ENCODE measurements at places on chromosomes 2 and 18.

- peak; percentile 9 for DNase-seq
Measured at GRCh38 chr2:179751163-179751809, 110.1 kb downstream of the ZNF385B start.

GRCh38 chr2:163592954-163593622, 142.7 kb downstream of the FIGN start:
- DNase-seq: no peak

DNA sequence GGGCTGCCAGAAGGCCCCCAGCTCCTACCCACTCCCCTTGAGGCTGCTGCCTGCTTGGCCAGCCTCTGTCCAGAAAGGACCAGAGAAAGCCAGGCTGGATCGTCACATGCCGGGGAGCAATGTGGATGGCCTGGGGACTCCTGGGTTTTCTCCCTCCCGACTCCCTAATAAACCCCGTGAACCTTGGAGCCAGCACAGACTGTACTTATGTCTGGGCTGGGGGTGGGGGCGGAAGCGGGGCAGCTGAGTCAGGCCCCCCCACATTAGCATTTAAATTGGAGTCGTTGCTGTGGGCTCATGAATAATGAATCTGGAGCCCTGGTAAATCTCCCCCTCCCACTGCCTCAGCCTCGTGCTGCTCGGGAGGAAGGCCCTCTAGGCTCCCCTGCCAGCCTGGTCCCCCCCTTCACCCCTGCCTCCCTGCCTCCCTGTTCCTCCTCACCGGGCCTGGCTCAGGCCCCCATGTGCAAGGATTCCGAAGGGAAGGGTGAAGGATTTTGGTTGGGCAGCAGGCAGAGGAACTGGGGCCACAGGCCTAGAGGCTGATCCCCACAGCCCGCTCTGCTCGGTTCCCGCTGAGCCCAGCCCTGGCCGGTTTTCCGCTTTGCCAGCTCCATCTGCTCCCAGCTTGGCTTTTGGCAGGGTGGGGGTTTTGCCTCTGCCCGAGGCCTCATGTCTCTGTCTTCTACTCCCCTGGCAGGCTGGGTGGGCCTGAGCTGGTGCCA, 7.3 kb upstream of the ASIC4 start:
- no peak for DNase-seq

DNA sequence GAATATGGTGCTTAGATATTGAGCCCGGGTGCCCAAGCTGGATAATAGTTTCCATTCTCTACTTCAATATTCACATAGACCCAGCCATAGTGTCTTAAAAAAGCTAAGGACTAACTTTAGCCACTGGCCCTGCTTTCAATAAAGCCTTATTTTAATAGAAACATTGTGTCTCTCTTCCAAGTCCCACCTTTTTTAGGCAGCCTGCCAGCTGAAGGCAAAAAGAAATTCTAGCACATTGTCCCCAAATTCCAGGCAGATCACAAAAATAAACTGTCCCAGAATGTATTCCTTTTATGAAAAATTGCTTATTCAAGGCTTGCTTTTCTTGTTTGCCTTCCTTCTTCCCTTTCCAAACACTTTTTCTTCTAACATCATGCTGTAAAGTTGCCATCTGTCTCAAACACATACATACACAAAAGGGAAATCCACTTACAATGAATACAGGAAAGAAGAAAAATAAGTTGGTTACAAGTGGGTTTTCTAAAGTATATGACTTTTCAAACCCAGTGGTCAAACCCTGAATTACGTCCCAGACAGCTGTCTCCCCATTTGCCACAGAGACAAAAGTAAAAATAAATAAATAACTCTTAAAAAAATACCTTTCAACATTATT, 778.5 kb downstream of the BCL11A start:
- DNase-seq: no peak

GRCh38 chr2:24513281-24514071, 22.4 kb downstream of the NCOA1 start:
- no peak for DNase-seq

DNA sequence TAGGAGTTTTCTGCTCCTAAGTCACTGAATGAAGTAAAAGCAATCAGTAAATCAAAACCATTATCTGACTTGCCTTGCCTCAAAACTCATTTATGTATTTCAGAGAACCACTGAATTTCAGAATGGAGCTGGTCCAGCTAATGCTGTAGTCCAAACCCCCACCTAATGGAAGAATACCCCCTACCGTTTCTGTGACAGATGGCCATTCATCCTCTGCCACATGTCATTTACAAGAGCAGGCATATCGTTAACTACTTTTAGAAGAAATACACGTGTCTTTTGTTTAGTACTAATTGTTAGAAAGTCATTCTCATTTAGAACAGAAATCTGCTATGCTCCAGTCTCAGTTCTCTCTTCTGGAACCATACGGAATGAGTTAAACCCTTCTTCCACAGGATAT, 12.8 kb upstream of the GALNT5 start:
- DNase-seq: no peak

DNA sequence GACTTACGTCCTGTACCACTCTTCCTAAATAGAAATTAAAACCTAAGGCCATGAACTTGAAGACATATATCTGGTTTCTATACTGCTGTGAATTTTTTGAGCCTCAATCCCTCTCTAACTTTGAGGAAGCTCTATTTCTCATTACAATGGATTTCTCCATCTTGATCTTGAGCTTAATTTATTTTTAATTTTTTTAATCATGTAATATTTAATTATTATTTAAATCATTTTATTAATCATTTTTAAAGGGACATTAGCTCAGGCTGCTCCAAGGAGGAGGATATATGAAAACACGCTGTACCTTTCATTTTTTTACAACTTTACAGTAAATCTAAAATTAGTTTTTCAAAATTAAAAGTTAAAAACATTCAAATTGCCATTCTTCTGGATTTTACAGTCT, 540.5 kb downstream of the SATB2 start:
- no peak for DNase-seq

DNA sequence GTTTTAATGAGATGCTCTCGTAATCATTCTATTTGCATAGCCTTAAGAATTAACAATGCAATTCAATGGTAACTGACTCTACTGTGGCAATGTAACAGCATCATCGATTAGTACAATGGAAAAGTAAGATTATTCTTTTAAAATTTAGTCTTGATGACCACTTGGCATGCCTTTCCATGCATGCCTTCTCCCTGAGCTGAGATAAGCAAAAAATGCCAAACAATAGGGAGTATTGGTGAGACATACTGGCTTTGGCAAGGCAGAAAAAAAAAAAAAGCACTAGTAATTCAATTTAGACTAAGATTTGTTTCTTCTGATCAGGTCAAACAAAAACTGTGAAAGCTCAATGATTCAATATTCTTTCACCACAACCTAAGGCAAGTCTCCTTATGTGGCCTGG, 110.8 kb upstream of the TRIB2 start:
- DNase-seq: no peak

DNA sequence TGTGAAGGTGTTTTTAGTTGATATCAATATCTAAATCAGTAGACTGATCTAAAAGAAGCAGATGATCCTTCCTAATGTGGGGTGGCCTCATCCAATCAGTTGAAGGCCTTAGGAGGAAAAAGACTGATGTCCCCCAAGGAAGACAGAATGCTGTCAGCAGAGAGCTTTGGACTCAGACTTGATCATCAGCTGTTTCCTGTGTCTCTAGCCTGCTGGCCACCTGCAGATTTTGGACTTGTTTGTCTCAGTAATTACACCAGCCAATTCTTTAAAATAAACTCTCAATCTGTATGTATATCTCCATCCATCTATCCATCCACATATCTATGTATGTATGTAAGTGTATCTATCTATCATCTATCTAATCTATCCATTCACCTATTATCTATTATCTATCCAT, 301.3 kb downstream of the LPIN1 start:
- DNase-seq: no peak

- DNase-seq: no peak
Measured at GRCh38 chr2:95362486-95362885, 40.0 kb upstream of the FAHD2A start.

DNA sequence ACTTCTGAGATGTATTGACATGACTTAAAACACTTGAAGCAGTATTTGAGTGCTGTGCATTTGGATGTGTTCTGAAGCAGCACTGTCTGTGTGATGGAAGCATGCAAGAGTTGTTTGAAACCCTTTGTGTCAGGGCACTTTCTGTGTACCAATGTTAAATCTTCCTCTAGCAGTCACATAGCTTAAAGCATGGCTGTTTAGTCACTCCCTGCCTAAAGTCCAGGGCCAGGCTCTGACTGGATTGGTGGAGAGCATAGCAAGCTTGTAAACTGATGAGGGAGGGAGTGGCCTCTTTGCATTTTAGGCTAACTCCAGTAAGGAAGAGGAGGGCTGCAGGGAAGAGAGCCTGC, 73.5 kb downstream of the MYO1B start:
- peak; percentile 44 for DNase-seq

DNA sequence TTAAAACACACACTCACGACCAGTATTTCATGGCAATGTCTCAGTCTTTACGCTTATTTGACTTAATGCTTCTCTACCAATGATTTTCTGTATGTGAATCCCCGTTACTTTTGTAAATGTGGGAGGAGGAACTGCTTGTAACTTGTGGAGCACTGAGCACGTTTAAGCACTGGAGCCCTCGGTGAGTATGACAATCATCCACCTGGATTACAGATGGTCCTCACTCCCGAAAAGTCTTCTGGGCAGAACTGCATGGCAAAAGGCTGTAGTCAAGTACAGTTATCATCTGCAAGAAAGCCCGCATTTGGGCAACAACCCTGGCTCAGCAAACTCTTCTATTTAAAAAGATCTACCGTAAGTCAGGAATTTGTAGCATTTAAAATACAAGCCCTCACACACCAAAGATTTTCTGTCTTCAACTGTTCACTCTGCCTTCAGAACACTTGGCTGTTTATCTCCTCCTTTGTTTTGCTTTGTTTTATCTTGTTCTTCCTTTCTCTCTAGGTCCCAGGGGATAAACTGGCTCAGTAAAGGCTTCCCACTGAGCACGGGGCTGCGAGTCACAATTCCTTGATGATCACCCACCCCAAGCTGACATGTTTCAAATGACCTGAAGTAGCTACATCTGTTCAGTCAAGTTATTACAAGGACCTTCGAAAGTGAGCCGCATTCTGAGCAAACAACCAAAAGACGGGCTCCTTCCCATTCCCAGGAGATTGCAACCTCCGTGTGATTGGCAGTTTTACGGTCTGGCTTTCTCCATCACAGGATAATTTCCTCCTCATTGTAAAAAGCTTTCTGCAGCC, 102.2 kb downstream of the DLGAP1 start:
- no peak for DNase-seq

DNA sequence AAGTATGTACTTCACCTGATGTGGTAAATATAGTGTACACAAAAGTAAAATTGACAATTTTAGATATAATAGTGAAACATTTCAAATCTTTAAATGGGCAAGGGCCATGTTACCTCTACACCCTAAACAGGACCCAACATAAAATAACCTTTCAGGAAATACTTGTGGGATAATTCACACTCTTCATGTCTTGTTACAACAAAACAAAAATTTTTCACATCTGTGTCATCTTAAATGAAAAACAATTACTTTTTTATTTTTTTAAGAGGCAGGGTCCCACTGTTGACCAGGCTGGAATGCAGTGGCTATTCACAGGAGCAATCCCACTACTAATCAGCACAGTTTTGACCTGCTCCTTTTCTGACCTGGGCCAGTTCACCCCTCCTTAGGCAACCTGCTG, 42.1 kb downstream of the SRBD1 start:
- no peak for DNase-seq

DNA sequence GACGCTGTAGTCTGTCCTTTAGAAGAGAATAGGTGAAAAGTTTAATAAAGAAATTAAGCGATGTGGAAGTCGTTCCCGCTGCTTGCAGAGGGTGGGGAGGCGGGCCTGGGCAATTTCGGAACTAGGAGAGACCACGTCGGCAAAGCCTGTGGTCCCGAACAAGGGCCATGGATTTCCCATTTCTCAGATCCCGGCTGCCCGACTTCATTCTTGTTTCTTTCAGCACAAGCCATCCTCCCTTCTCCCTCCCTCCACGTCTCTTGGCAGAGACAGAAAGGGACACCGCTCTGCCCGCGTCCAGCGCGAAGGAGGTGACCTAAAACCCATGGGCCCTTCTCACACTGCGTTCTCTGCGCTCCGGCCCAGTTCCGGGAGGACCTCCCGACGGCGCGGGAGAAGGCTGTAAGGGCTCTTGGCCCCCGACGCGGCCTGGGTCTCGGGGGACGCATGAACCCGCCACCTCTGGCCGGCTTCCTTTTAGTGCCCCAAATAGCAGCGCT, 2.2 kb upstream of the BCL2L11 start:
- DNase-seq: no peak

DNA sequence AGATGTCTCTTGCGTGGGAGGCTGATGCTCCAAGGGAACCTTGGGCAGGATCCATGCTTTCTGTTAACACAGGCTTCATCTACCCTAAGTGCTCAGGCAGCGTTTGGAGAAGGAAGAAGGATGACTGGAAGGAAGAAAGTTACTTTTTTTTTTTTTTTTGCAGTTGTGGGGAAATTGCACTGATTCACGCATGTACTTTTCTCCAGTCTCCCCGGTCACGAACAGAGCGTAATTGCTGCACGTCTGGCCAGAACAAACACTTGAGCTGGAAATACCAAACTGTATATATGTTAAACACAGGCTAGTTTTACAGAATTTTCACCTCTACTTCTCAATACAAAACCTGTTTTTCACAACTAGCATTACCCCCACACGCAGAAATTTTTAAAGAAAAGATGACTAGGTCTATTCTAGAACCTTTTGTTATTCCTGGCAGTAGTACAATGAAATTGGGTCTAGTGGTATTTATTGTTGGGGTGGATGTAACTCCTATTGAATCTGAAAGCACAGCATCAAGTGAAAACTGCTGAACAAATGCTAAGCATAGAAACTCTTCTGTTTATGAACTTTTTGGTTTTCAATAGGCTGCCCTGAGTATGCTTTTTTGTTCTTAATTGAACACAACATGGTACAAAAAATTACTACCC, 9.3 kb upstream of the SCYGR5 start:
- no peak for DNase-seq

- no peak for DNase-seq
Measured at GRCh38 chr2:20430461-20431300, 16.2 kb upstream of the RHOB start.

DNA sequence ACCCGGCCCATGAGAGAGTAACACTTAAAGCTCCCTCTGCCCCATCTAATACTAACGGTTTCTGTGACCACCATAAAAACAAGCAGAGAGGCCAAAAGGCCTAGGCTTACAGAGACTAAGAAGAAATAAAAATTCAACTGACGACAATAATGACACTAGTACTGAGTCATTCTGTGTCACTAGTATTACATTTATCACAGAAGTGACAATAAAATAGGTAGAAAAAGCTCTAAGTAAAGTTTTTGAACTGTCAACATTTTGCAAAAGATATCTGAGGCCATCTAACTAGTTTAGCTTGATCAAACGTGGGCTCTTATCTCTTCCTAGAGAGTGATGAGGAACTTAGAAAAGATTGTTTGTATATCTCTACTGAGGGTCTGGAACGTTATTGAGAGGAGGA, 35.6 kb downstream of the AP1S3 start:
- DNase-seq: no peak

GRCh38 chr2:231795525-231796327, 9.5 kb downstream of the COPS7B start:
- DNase-seq: peak; percentile 59

DNA sequence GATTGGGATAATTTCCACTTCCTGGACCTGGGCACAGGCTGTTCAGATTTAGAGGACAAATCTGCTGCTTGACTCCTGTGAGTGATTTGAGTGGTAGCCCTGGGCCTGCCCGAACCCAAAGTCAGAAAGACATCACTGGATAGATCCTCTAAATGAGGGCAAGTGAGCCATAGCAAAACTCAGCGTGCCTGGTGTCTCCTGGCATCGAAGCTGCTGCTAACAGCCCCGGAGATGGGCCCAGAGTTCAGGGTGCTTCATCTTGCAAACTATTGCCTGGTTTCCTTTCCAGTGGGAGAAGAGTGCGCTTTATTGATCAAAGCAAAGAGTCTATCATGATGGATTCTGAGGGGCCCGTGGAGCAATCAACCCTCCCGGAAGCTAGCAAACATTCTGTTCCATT, 153.1 kb upstream of the KLHL29 start:
- no peak for DNase-seq

Measured in HuH-7.5 (cell line).